Upper lobe of left lung (tissue), 6 donors: ENCODE measurements at places on chromosomes 3 and 15. TPM values are rescaled to one million over a fixed set of nuclear protein-coding genes. Genes with fewer than 3 reads are reported as not detected.

DNA sequence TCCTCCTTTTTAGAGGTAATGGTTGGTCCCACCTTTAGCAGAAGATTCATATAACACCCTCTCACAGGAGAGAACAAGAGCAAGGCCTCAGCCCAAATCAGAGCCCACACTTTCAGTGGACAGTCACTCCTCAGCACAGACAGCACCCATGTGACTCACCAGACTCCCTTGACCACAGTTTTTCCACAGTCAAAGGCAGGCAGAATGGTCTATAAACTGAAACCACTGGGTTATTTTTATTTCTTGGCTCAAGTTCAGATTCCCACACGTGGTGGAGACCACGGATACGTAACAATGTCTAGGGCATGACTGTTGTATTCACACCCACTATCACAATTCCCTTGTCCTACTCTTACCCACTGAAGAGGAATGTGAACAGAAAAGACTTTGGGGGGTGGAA lies 237.8 kb upstream of the UBE2E1 start:
- DNase-seq, result no peak

DNA sequence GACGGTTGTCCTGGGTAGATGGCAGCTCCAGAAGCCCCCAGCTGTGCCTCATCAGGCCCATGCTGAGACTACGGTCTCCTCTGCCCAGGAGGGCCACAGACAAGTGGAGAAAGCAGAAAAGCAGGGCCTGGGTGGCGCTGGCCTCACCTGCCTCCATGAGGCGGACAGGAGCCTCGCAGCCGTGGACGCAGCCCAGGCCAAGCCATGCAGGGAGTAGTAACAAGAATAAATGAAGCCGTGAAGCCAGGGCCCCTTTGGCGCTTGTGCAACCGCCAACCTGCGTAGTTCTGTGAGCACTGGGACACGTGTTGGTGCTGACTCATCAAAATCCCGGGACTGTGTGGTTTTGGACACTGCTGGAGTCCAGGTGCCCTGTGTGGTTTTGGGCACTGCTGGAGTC lies 12.3 kb upstream of the MUC4 start:
- DNase-seq, result no peak

GRCh38 chr3:59065240-59065639 lies 15.4 kb upstream of the CFAP20DC start:
- no peak for DNase-seq

DNA sequence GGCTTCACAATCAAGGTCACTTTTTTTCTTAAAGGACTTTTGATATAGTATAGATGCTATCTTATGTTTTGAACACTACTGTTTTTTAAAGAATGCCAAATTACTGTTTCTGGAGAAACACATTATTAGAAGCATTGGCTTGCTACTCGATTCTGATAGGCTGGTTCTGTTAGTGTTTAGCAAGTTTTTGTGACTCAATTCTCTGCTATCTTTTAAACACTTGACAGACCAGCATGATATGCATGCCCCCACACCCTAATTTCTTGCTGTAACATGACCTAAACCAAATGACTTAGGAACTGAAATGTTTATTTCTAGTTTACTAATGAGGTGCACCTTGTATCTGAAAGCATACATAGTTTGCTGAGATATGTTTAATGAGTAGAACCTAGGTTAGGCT lies 5.5 kb upstream of the IL20RB start:
- DNase-seq, result no peak

DNA sequence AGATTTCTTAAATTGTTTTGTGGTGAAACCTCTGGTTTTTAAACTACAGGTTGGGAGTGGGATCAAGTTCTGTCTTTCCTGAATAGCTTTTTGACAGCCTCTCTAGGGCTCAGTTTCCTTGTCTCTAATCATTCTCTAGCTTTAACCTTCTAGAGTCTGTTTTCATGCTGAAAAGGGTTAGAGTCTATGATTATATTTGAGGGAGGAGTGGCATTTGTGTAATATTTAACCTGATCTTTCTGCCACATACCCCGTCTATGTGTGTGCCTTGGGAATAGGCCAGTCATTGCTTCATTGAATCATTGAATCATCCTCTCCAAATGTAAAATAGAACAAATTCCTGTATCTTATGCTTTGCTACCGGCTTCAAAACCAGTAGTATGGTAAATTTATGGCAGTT lies 204.9 kb downstream of the KLHL25 start:
- DNase-seq, result no peak

DNA sequence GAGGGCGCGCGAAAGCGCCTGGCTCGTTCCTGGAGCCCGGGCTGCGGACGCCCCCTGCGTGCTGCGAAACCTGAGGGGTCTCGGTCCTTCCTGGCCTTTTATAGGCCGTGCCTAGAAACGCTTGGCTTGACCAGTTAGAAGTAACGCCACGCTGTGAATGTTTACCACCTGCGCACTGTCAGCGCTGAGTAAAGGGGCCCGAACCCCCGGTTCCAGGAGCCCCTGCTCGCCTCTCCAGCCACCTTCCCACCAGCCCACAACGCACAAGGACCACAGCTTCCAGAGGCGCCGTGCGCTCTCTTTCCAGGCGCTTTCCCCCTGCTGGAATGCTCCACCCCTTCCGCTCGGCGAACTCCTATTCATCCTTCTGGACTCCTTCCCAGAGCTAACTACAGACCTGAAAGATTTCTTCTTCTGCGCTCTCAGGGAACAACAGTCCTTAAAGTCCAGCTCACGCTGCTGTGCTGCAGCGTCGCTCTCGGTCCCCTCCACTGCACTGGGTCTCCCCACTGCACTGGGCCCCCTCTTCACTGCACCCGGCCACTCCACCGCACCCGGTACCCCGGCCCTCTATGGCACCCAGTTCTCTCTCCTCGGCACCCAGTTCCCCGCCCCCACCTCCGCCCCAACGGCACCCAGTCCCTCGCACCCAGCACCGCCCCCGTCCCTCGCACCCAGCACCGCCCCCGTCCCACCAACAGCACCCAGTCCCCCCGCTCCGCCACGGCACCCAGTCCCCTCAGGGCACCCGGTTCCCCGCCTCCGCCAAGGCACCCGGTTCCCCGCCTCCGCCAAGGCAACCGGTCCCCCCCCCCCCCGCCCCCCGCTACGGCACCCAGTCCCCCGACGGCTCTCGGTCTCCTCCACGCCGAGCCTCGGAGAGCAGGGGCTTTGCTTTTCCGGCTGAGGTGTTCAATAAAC lies 69.8 kb downstream of the SQOR start:
- peak; percentile 23 for DNase-seq

GRCh38 chr3:119562307-119562961 lies 3.0 kb upstream of the CD80 start:
- DNase-seq, result peak; percentile 52

- no peak for DNase-seq
Observed at GRCh38 chr3:36762918-36763849, 1.2 kb downstream of the DCLK3 start.

GRCh38 chr3:2793987-2794386 lies 316.2 kb downstream of the IL5RA start:
- no peak for DNase-seq

- no peak for DNase-seq
Observed at GRCh38 chr15:69443032-69443611, 9.5 kb upstream of the RPLP1 start.

GRCh38 chr15:69075440-69075839 lies 60.9 kb downstream of the NOX5 start:
- DNase-seq, result no peak

Gene FBXL22
- total RNA-seq, result 2.0 TPM

Gene SMCO1
- total RNA-seq, result not detected

Gene CELSR3
- 1.3 TPM for total RNA-seq

Gene LRRC31
- total RNA-seq, result 0.34 TPM

Gene DNAJA4
- 14.9 TPM for total RNA-seq

Gene ULK4
- total RNA-seq, result 15.2 TPM
